ENCODE measurements at places on chromosomes 12 and 14.

- DNase-seq = no peak
Measured at GRCh38 chr12:5503774-5504173, 71.9 kb downstream of the NTF3 start.

DNA sequence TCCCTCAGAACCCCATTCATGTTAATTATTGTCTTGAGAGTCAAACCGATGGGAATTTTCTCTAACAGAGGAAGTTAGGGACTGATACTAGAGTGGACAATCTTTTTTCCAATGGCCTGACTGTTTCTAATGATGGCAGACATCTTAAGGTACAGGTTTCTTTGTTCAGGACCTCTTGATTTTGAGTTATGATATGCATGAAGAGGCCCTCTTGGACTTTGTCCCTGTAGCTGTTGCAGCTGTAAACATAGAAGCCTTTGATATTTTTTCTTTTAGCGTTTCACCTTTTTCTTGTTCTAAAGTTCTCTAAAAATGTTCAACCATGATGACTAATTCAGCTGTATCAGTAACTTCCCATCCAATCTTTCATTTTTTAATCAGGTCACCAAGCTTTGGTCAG, 53.0 kb downstream of the LGR5 start:
- DNase-seq = no peak

- no peak for DNase-seq
Measured at GRCh38 chr12:8075935-8076334, 6.1 kb upstream of the NECAP1 start.

GRCh38 chr12:8817856-8818255, 4.6 kb upstream of the A2ML1 start:
- DNase-seq = no peak

GRCh38 chr14:87691042-87691881, 301.7 kb downstream of the GALC start:
- DNase-seq = no peak

DNA sequence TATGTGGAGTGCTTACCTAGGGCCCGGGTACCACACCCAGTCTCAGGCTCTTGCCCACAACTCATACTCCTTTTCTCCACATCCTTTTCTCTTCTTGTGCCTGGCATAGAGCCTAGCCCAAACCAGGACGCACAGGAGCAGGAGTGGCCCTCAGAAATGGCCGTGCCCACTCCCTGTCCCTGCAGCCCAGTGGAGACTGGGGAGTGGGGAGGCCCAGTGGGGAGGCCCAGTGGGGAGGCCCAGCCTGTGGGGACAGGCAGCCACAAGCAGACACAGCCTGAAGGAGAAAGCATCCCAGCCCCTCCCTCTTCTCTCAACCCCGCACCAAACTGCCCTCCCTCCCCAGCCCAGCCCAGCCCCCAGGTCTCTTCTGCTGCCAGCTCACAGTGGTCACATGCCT, 196.8 kb downstream of the KIF26A start:
- DNase-seq = no peak

- DNase-seq = no peak
Measured at GRCh38 chr14:63459738-63460137, 83.4 kb downstream of the PPP2R5E start.

- no peak for DNase-seq
Measured at GRCh38 chr12:40768125-40768864, 76.1 kb downstream of the CNTN1 start.

GRCh38 chr14:72812292-72812851, 81.5 kb downstream of the DPF3 start:
- peak; percentile 26 for DNase-seq

DNA sequence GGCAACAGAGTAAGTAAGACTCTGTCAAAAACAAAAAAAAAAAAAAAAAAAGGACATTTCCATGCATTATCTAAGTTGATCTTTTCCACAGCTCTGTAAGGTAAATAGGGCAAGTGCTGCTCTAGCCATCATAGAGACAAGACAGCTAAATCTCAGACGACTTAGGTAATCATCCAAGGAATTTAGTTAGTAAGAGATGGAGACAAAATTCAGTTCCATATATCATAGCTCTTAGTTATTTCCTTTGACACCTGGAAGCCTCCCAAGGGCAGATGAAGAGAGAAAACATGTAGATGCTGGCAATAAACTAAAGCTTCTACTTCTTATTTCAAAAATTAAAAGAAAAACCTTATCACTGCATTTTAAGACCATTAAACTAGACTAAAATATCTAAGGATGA, 48.7 kb downstream of the ST8SIA1 start:
- DNase-seq = no peak

GRCh38 chr12:38544330-38545066, 227.9 kb downstream of the ALG10B start:
- DNase-seq = no peak

- no peak for DNase-seq
Measured at GRCh38 chr12:117019866-117020265, 79.3 kb downstream of the TESC start.

DNA sequence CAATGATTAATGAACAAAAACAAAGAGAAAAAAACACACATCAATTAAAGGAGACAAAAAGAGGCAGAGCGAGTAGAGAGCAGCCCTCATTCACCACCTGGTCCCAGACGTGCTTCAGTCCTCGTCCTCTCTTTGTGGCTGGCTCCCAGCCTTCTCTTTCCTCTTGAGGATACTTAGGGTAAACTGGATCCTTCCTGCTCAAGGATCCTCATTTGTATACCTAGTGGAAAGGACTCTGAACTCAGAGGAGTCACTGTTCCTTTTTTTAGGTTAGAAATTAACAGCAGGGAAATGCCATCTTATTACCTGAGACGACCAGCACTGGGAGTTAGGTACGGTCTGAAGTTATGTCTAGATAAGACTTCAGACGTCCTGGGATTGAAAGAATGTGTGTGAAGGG, 9.7 kb downstream of the MLEC start:
- DNase-seq = no peak

DNA sequence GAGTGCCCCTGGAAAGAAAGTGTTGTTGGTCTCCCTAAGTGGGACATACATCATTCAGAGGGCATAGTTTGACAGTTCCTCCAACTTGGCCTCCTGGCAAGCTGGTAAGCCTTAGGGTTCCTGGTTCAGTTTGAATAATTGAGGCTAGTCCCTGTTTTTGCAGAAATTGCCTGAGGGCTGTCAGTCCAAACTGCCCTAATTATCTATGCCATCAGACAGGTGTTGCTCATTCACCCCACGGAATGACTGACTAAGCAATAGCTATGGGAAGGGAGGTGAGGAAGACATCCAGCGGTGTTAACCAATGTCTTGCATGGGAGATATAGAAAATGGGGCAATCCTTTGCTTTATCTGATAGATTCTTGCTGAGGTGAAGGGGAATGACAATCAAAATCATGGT, 37.6 kb downstream of the SPTSSA start:
- no peak for DNase-seq

GRCh38 chr12:63841571-63841970, 2.9 kb upstream of the SRGAP1 start:
- DNase-seq = no peak

GRCh38 chr12:109347589-109347988, at the start of gene MYO1H:
Gene MYO1H, plus strand, starts transcription at chr12:109347900. Its CDS starts 61 bp downstream, at chr12:109347961.
- DNase-seq = no peak

DNA sequence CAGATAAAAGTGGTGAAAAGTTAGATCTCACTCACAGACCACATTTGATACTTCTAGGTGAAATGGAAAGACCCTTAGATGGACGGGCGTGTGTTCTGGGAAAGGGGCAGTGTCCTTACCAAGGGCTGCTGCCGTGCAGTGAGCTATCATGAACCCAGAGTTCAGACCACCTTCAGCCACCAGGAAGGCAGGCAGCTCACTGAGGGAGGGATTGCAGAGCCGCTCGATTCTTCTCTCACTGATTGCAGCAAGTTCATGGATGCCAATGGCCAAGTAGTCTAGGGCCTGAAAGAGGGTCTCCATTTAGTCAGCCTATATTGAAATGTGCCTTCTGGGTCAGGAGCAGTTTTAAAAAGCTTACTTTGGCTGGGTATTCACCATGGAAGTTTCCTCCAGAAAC, 15.7 kb downstream of the HAL start:
- DNase-seq = no peak

- no peak for DNase-seq
Measured at GRCh38 chr12:78096909-78097597, 266.4 kb downstream of the NAV3 start.

DNA sequence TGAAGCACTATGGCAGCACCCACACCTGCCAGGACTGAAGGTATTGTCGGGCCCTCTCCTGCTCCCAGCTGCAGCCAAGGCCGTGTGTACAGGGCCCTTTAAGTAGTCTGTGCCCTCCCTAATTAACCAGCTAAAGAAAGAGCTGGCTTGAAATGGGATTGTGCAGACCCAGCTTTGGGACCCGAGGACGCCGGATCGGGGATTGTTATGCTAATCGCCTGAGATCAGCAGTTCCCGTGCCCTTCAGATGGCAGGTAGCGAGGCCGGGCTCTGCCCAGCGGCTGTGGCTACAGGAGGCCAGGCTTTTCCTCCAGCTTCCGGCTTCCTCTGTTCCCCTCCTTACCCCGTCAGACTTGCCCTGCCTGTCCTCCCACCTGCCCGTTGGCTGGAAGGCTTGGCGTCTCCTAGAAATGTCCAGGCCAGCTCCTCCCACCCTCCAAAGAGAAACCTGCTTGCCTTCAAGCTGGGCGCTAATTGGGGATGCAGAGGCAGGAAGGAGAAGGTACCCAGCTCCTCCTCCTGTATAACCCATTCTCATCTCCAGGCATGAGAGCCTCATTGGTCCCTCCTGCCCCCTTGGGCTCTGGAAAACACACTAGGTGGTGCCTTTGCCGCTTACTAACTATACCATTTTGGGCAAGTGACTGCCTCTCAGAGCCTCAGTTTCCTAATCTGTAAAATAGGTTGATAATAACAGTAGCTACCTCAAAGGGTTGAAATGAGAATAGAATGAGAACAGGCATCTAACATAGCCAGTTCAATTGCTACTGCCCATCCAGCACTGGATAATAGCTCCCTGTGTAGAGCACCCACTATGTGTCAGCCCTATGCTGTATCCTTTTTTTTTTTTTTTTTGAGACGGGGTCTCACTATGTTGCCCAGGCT, 25.8 kb upstream of the MSI1 start:
- DNase-seq = no peak

DNA sequence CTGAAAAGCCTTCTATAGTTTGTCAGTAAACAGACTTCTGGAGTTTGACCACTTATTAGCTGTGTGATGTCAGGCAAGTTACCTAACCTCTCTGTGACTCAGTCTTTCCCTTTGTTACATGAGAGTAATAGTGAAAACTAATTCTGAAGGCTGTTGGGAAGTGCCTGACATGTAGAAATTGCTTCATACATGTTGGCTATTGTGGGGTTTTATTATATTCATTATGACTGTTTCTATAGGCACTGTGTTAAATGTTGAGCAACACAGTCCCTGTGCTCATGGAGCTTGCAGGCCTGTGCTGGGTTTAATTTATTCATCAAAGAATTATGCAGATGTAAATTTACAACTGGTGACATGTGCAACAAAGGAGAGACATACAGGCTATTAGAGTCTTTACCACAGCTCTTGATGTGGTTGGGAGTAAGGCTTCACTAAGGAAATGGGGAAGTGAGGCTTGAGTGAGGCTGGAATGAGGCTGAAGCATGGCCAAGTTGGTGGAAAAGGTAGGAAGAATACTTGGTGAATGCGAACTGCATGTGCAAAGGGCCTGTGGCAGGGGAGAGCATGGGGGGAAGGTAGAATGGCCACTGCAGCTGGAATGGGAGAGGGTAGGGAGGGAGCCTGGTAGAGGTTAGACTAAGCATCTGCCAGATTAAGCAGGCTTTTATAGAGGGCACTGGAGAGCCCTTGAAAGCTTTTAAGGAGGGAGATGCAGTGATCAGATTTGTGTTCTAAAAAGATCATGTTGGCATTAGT, 236.4 kb upstream of the CRY1 start:
- DNase-seq = no peak

GRCh38 chr12:23621900-23622299, 327.6 kb downstream of the SOX5 start:
- no peak for DNase-seq

GRCh38 chr12:90237841-90238240, 529.2 kb upstream of the ATP2B1 start:
- DNase-seq = no peak

DNA sequence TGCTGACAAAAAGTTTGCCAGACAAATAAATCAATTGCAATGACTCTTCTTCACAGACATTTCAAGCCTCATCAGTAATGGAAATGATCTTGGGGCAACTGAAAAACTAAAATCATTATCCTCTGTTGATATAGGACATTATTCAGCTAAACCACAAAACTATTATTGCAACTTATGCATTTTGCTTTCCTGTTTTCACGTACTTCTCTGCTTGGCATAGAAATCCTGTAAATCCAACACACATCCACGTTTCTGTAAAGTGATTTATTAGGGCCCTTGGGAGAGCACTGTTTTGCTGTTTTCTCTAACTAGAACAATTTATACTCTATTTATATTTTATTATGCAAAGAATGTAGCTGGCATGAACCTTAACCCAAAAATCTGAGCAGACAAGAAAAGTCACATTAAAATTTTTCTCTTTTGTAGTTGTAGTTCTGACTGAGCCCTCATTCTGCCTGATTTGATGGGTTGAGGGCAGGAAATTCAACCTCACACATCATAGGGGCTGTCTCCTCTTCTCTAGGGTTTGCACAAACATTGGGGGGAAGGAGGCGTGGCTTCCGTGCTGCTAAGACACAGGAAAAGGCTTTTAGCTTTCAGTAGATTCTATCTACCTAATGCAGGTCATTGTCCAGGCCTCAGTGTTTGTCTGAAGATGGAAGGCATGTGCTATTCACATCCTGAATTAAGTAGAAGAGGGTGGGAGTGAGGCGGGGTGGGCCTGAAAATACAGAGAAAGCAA, 11.5 kb upstream of the NUP107 start:
- DNase-seq = no peak

DNA sequence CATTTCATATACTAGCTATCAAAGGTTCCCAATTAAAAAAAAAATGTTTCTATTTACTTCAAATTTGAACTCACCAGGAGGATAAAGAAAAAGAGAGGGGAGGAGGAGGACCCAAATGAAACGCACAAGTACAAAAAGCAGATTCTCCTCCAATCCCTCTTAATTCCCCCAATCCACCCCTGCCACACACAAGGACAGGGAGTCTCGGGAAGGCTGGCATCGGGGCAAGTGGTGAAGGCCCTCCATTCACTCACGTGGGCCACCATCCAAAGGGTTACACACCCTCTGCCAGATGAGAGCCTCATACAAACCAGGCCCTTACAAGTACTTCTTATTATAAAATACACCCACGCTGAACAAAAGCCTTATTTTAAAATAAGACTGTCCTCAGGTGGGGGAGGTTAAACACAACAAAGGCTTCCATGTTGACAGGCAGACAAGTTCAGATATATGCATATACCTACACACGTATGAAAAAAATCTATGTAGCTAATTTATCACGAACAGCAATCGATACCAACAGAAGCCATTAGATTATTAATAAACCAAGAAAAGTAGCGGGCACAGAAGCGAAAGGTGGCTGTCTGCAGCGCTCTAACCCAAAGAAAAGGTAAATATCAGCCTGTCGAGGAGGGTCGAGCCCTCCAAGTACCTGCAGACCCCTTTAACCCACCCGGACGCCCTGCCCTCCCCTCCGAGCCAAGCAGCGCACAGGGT, 1.5 kb downstream of the ATP2B1 start:
- DNase-seq = peak; percentile 11

GRCh38 chr14:21202463-21203358, 46.8 kb upstream of the OR5AU1 start:
- no peak for DNase-seq

Measured in amygdala (tissue), 56 donors.